ENCODE measurements at places on chromosomes 1 and 21.
A peak's percentile ranks its signal among the peaks of the same experiment; 100 is the strongest.

- peak; percentile 24 for DNase-seq
These were observed 257.2 kb downstream of the MRPL39 start for GRCh38 chr21:25350056-25350455.

DNA sequence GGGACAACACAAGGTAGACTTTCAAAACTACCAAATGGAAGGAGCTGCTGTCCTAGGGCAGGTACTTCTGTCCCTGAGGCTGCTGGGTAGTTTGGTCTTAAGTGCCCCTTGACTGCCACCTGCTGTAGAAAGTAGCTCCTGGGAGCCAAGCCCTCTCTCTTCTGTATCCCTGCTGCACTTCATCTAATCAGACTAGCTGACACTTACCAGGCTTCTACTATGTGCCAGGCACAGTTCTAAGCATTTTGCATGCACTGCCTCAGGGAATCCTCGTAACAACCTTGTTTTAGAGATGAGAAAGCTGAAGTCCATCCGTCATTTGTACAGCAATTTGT lies 15.9 kb upstream of the SRSF4 start:
- DNase-seq: peak; percentile 18

- no peak for DNase-seq
These were observed 9.1 kb downstream of the LAMC2 start for GRCh38 chr1:183195142-183195574.

DNA sequence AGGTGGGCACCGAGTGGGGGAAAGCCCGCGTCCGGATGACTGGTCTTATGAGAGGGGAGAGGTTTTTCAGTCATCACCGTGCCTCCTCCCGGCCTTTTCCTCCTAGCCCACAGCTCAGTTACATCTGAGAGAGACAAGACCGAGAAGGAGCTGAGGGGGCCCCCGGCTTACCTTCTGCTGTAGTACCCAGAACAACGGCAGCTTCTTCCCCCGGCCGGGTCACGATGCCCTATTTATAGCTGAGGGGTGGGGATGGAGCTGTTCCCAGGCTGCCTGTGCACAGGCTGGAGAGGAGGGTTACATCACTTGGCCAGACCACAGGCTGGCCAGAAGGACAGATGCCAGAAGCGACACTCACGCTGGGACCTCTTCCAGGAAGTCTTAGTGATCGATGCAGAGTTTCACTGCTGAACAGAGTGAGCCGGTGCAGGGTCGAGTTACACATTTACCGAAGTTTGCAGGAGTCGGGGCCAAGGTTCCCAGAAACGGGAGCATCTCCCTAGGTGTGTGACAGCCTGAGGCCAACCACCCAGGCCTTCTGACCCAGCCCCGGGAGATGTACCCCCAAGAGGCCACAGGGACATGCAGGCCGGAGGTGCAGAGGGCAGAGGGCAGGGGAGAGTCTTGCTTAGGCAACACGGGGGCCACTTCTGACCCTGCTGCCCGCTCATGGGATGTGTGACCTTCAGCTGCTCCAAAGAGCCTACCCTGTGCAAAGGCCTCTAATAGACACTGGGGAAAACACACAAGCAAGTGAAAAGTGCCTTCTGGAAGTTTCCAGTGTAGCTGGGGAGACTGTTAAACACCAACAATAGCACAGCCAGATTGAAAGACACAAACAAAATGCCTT lies at the start of gene AGT:
TSS of gene AGT (minus strand) at position 208 of the 850 bp plus-strand sequence. CDS start 3,299 bp downstream, outside the sequence.
- DNase-seq: no peak

GRCh38 chr1:20693623-20694022 lies 24.2 kb downstream of the KIF17 start:
- no peak for DNase-seq

GRCh38 chr21:27451116-27451515 lies 484.2 kb upstream of the ADAMTS5 start:
- no peak for DNase-seq

DNA sequence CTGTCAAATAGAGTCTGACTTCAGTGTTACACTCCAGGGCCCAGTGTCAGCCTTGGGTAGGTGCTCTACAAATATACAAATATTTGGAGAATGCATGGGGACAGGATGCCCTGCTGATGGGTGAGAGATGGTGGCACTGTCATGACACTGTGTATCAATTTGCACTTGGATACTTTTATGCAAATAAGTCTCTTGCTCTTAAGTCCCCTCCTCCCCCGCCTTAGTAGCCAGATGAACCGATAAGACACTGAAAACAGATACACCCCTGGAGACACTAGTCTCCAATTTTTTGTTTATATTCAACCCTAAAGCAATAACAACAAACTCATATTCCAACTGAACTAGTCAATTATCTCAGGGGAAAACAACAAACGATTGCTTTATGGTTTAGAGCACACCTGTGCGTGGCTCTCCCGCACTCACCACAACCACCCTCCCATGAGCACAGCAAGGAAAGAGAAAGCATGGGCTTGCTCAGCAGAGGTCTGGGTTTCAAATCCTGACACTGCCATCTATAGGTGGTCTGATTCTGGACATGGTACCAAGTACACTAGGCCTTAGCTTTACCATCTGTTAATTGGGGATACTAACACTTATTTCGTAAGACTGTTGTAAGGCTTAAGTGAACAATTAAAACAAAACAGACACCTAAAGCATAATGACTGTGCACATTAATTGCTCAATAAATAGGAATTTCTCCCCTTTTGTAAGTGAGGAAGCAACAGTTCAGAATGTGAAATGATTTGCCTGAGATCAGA lies 50.3 kb downstream of the HIVEP3 start:
- peak; percentile 19 for DNase-seq

GRCh38 chr1:200221614-200222282 lies 188.1 kb downstream of the ZNF281 start:
- no peak for DNase-seq

GRCh38 chr1:21706151-21706835 lies 37.1 kb upstream of the RAP1GAP start:
- no peak for DNase-seq

DNA sequence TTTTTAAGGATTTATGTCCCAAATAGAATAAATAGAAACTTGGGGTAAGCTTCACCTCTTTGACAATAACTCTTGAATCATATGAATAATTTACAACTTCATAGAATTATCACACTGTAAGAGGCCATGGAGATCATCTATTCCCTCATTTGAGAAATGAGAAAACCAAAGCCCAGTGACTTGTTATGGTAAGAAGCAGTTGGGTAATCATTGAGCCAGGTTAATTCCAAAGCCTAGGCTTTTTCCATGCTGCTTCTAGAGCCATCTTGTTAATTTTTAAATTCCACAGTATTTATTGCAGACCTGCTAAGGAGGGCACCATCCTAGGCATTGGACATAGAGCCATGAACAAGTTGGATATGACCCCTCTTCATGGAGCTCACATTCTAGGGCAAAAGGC lies 160.5 kb downstream of the CDC7 start:
- DNase-seq: no peak

- no peak for DNase-seq
These were observed 19.3 kb downstream of the QSOX1 start for GRCh38 chr1:180173952-180174351.

DNA sequence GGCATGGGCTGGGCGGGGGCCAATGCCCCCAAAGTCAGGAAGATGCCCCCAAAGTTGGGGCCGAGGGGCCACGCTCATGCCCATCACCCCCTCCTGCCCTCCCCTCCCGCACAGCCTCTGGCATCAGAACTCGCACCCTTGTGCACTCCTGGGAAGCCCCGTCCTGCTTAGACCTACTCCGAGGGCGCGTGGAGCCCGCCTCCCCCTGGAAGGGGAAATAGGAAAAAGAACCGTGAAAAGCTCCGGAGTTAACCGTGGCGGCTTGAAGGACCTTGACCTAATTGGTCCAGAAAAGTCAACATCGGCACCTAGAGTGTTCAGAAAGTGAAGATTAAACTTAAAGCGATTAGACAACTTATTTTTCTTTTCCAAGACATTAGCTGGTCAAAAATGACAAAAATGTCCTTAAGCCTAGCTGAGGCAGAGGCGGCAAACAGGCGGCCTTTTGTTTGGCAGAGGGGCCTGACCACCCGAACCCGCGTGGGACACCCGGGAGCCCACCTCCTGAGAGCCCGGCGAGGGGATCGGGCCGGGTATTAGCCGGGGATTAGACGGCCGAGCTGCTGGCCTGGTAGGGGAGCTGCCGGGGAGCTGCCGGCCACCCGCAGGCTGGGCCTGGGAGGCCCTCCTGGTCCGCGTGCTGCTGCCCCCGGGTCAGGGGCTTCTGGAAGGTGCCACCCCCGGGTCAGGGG lies 65.5 kb downstream of the PRDM16 start:
- no peak for DNase-seq

DNA sequence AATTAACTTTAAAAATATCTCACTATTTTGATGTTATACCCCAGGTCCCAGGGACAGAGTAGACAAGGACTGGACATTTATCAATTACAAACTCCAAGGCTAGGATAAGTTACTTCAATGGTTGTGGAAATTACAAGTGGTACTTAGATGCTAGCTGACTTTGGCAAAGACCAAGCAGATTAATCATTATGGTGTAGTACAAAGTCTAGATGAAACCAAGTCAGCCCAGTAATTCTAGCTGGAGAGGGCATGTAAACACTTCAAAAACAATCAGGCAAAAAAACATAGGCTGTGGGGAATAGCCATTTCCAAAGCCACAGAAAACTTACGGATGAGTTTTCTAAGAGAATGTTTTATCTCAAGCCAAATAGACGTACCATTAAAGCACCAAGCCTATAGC lies 124.5 kb downstream of the TSEN15 start:
- no peak for DNase-seq

DNA sequence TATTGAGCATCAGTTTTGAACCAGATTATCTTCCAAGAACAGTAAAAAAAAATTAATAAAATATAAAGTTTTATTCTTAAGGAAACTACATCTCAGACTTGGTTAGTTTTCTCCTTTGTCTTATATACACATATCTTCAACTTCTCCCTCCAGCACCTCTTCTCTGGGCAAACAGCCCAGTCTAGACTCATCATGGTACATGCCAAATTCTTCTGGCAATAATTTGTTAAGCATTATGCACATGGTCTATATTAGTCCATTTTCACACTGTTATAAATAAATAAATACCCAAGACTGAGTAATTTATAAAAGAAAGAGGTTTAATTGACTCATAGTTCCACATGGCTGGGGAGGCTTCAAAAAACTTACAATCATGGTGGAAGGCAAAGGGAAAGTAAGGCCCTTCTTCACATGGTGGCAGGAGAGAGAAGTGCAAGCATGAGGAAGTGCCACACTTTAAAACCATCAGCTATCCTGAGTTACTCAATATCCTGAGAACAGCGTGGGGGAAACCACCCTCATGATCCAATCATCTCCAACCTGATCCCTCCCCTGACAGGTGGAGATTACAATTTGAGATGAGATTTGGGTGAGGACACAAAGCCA lies 108.7 kb upstream of the RNPC3 start:
- DNase-seq: no peak

DNA sequence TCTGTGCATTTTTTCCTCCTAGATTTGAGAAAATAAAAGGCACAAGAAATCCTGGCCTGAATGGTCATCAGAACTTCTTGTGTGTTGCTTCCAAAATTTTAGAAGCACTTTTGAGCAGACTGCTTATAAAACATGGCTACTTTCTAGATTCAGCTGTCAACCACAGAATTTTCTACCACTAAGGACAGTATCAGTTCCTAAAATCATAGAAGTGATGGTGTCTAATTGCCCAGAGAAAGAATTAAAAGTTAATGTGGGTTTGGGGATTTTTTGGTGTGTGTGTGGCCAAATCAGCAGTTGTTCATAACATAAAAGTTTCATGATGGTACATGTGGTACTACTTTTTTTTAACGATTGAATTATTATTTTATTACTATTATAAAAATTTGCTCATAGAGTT lies 171.4 kb upstream of the SNX7 start:
- DNase-seq: no peak

DNA sequence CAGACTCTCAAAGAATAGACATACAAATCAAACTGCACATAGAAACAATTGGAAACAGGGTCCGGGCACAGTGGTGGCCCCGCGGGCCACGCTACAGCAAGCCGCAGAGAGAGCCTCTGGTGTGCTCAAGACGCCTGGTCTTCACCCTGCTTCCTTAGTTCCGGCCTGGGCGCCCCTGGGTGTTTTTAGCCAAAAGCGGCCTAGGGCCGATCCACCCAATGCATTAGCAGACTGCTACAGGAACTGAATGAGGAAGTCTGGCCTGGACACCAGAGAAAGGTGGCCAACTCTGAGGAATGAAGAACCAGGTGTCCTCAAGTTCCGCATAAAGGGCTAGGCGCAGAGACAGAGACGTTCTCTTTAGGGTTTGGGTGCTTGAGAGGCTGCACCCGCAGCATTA lies 1.7 kb downstream of the PRRX1 start:
- no peak for DNase-seq

DNA sequence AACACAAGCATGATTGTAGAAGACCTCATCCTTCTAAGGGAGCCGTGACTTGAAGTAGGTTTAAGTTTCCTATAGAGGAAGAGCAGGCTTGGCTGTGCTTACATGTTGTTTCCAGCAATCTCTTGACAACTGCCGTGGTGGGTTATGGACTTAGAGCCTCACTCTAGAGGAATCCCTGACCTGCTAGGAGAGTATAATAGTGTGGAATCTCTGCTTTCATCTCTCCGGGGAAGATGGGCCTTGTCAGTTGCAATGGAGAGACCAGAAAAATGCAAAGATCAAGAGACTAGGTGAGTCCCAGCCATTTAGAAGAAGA lies 137.6 kb downstream of the MIS18A start:
- no peak for DNase-seq

GRCh38 chr1:86101616-86102015 lies 55.0 kb downstream of the COL24A1 start:
- no peak for DNase-seq

DNA sequence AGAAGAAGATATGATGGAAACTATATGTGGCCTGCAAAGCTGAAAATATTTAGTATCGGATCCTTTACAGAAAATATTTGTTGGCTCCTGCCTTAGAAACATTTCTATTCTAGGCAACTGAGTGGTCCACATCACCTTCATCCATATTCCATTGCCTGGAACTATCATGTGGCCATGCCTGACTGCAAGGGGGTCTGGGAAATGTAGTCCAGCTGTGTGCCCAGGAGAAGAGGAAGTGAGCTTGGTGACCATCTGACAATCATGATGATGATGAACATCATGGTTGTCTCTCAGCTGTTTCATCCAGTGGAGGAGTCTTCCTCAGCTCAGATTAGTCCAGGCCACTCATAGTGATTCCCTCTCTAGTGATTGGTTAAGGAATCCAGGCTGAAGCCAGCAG lies 61.8 kb upstream of the IFNLR1 start:
- no peak for DNase-seq

DNA sequence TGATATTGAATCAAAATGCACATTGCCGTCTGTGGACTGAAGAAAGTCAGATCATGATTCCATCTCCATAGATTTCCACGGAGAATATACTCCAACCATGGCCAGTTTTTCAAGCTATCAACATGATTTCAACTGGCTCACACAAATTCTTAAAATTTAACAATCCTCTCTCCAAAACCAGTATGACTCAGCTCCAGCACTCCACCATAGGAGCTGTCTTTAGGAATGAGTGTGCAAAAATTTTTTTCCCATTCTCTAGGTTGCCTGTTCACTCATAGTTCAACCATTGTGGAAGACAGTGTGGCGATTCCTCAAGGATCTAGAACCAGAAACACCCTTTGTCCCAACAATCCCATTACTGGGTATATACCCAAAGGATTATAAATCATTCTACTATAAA lies 40.8 kb downstream of the RGL1 start:
- DNase-seq: no peak
